ENCODE measurements at places on chromosomes 16 and 17. TPM values are rescaled to one million over a fixed set of nuclear protein-coding genes. Genes with fewer than 3 reads are reported as not detected.

LPO gene
- not detected for total RNA-seq

CFAP97D1 gene
- not detected for total RNA-seq

ST6GALNAC2 gene
- total RNA-seq: 9.8 TPM

RNU2-1 gene
- total RNA-seq: 10,281 TPM

KRTAP9-4 gene
- not detected for total RNA-seq

MT1M gene
- total RNA-seq: 0.44 TPM

ALOX12B gene
- total RNA-seq: 0.47 TPM

METTL22 gene
- 58.8 TPM for total RNA-seq

RAPGEFL1 gene
- total RNA-seq: 5.3 TPM

FNDC8 gene
- not detected for total RNA-seq

SPECC1 gene
- 104 TPM for total RNA-seq

IRX5 gene
- not detected for total RNA-seq

KRTAP9-8 gene
- total RNA-seq: not detected

KRTAP4-12 gene
- not detected for total RNA-seq

Measured in spleen (tissue), 13 donors.